ENCODE measurements at places on chromosomes 4 and X.
A peak's percentile ranks its signal among the peaks of the same experiment; 100 is the strongest.

DNA sequence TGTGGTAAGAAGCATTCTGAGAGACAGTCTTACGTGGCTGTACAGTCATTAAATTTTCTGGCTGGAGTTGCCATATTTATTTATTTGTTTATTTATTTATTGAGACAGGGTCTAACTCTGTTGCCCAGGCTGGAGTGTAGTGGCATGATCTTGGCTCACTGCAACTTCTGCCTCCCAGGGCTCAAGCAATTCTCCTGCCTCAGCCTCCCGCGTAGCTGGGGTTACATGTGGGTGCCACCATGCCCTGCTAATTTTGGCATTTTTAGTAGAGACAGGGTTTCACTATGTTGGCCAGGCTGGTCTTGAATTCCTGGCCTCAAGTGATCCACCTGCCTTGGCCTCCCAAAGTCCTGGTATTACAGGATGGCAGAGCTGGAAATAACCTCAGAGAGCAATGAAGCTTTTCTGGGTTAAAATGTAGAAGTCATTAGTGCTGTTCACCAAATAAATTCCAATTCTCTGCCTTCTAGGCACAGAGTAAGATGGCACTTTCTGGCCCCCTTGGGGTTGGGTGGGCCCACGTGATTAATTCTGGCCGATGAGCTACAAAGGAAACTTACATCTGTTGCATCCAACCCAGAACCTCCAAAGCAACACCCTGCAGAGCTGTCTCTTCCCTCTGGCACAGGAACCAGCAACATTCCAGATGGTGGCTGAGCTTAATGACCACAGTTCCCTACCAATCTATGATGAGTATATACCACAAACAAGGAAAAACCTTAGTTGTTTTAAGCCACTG is 4.5 kb downstream of the MRFAP1 start:
- no peak overlapping the region for H3K4me3 ChIP-seq
- peaks cover 12% of the 10 kb centered on the region for H3K4me1 ChIP-seq
- H3K36me3 ChIP-seq = peaks cover 15% of the 10 kb centered on the region
- DNase-seq = no peak

DNA sequence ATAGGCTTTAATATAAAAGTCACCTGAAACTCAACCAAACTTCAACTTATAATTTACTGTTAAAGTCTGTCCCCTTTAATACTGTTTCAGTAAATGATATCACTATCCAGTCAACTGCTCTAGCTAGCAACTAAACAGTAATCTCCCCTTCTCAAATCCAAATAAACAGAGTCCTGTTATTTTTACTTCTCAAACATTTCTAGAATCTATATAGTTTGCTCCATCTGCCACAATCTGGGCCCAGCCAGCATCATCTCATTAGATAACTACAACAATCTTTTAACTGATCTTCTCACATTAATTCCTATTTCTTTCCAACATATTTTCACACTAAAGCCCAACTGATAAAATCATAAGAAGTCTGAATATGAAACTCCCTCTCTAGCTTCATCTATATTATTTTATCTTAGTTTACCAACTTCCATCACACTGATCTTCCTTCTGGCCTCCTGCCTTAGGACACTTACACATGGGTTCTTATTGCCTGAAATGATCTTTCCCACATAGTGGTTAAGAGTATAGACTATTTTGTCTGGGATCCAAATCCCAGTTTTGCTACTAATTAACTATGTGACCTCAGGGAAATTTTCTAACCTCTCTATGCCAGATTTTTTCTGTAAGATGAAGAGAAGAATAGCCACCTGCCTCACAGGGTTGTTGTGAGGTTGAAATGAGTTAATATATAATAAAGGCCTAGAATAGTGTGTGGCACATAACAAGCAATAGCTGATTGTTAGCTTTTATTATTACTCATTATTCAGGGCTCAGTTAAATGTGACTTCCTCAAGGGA is 18.6 kb downstream of the TBCK start:
- no peak overlapping the region for H3K4me3 ChIP-seq
- H3K27me3 ChIP-seq = no peaks in the 10 kb centered on the region
- no peaks in the 10 kb centered on the region for H3K36me3 ChIP-seq

GRCh38 chrX:71823391-71824057 is 60.4 kb downstream of the CXorf49B start:
- no peaks in the 10 kb centered on the region for H3K36me3 ChIP-seq
- H3K4me1 ChIP-seq = no peaks in the 10 kb centered on the region
- H3K27ac ChIP-seq = no peak overlapping the region
- H3K27me3 ChIP-seq = peaks cover 30% of the 10 kb centered on the region
- no peak for DNase-seq

DNA sequence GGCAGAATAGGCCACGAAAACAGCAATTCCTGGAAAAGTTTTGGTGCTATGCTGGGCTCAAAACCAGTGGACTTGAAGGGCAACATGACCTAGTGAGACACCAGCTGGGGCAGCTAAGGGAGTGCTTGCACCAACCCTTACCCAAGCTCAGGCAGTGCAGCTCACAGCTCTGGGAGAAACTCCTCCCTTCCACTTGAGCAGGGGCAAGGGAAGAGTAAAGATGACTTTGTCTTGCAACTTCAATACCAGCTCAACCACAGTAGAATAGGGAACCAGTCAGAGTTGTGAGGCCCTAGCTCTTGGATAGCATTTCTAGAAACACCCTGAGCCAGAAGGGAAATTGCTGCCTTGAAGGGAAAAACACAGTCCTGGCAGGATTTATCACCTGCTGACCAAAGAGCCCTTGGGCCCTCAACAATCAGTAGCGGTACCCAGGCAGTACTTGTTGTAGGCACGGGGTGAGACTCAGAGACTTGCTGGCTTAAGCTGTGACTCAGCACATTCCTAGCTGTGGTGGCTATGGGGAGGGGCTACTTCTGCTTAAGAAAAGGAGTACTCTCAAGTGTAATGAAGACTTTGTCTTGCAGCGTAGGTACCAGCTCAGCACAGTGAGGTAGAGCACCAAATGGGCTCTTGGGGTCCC is 19.7 kb upstream of the ABCG2 start:
- H3K4me3 ChIP-seq = no peak overlapping the region
- peak; percentile 61 for DNase-seq
- H3K27me3 ChIP-seq = no peaks in the 10 kb centered on the region
- H3K4me1 ChIP-seq = peaks cover 22% of the 10 kb centered on the region
- H3K27ac ChIP-seq = peak overlapping the region; percentile 90

DNA sequence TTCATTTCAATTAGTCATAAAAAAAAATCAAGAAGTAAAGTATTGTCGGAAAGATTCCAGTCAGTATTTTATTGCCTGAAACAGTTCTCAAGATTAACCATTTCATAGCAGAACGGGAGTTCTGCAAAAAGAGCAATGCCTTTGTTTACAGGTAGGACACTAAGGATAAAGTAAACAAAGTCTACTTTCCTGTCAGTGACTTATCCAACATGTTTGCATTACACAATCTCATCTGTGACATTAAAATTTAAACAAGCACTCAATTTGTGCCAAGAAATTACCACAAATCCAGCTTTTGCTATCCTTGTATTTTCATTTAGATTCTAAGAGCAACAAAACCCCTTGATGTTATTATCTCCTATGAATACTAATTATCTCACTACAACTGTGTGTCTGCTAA is 306.5 kb upstream of the LDB2 start:
- H3K27me3 ChIP-seq = no peaks in the 10 kb centered on the region
- H3K36me3 ChIP-seq = no peaks in the 10 kb centered on the region
- H3K4me3 ChIP-seq = no peak overlapping the region
- H3K4me1 ChIP-seq = no peaks in the 10 kb centered on the region
